ENCODE measurements at places on chromosomes 13 and 19.

GRCh38 chr19:40281381-40282208 lies 3.5 kb downstream of the AKT2 start:
- DNase-seq = no peak

DNA sequence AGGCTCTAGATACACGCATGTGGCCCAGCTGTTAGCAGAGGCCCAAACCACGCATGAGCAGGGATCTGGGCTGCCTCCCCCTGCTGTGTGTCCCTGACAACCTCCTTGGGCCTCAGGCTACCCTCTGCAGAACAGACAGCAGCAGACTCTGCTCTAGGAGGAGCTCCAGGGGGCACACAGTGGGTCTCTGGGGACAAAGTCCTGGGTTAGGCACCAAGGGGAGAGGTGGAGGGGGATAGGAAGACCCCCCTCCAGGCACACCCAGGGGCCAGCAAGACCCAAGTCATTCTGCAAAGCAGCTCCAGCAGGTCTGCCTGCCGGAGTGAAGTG lies 8.0 kb downstream of the TINCR start:
- no peak for DNase-seq

DNA sequence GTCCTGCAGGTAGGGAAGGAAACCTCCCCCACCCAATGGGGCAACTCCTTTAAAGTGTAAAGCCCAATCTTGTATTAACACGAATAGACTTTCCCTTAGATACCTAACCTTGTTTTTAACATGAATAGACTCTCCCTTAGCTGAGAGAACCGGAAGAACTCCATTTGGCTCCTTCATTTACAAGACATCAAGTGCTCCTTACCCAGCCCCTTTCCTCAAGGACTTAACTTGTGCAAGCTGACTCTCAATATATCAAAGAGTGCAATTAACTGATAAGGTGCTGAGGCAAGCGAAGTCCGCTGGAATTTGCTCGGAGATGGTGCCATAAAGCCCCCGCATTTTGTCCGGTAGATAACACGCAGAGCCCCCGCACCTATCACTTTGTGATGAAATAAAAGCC lies 9.9 kb upstream of the ZNF90 start:
- no peak for DNase-seq

- no peak for DNase-seq
Measured at GRCh38 chr13:73358606-73359095, 299.8 kb downstream of the KLF5 start.

- DNase-seq = no peak
Measured at GRCh38 chr13:110664673-110665072, 41.2 kb downstream of the CARS2 start.

- DNase-seq = no peak
Measured at GRCh38 chr19:49136771-49137171, 17.4 kb downstream of the PPFIA3 start.

DNA sequence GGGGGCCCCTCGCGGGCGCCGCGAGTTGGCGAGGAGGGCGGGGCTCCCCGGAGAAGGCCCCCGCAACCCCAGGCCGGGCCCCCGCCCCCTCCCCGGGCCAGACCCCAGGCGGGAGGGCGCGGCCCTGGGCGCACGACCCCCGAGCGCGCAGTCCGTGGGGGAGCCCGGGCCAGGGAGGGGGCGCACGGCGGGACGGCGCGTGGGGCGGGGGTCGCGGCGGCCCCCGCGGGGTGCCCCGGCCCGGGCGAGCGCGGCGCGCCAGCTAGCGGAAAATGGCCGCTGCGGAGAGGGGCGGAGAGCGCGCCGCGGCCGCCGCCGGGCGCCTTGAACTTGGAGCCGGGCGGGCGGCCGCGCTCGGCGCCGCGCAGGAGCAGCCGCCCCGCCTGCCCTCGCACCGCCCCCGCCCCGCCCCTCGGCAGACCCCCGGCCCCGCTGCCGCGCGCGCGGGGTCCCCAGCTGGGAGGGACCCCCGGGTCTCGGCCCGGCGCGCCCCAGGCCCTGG lies 6.4 kb upstream of the NFIC start:
- DNase-seq = no peak

DNA sequence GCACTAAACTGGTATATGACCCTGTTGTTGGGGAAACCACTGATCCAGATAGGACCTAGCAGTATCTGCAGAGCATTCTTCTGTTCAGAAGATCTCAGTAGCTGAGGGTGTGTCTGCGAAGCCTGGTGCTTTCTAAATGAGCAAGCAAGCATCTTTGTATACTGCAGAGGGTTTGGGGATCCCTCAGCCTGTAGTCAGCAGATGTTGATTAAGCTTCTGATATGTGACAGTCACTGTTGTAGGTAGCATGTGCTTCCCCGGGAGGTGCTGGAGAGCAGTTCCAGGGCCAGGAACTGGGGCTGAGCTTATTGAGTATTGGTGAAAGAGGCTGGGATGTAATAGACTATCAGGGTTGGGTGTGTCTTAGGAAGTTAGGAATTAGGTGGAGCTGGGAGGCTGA lies 1.5 kb downstream of the SCAF1 start:
- DNase-seq = no peak

GRCh38 chr13:81001828-81002385 lies 661.0 kb upstream of the SPRY2 start:
- DNase-seq = no peak

- no peak for DNase-seq
Measured at GRCh38 chr19:35645680-35646511, 2.2 kb upstream of the COX6B1 start.

- no peak for DNase-seq
Measured at GRCh38 chr13:52053460-52053859, 29.0 kb downstream of the UTP14C start.

- DNase-seq = no peak
Measured at GRCh38 chr19:38524994-38525634, 91.6 kb downstream of the RYR1 start.

- no peak for DNase-seq
Measured at GRCh38 chr19:17296273-17296672, 7.0 kb downstream of the ABHD8 start.

GRCh38 chr13:93254775-93255174 lies 28.2 kb downstream of the GPC6 start:
- no peak for DNase-seq
